Large intestine (tissue), 12 donors: ENCODE measurements at places on chromosomes 12 and 14. TPM values are rescaled to one million over a fixed set of nuclear protein-coding genes. Genes with fewer than 3 reads are reported as not detected.

The PPP4R4 gene
- 0.16 TPM for polyA plus RNA-seq

The RAB15 gene
- polyA plus RNA-seq: 22.8 TPM

DNA sequence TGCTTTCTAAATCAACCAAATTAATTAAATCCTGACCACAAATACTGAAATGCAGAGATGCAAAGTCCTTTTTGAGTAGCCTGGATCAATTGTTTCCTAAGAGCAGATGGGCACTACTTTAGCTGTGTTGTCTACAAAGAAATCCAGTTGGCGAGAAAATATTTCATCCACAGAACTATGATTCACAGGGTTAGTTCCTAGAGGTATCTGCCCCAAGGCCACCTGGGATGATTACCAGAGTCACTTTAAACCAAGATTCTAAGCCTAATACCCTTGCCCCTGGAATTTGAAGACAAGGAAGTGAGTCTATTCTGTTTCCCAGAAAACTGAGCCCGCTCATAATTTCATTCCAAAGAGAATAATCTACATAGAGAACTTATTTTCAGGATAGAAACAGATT, 198.4 kb downstream of the PPM1H start:
- no peak for DNase-seq

- no peak for DNase-seq
Measured at GRCh38 chr12:3712209-3712992, 40.5 kb downstream of the CRACR2A start.

- DNase-seq: no peak
Measured at GRCh38 chr12:53951577-53952334, 2.9 kb upstream of the HOXC12 start.

The CLEC1A gene
- 2.5 TPM for polyA plus RNA-seq

The KRT2 gene
- polyA plus RNA-seq: 0.54 TPM

DNA sequence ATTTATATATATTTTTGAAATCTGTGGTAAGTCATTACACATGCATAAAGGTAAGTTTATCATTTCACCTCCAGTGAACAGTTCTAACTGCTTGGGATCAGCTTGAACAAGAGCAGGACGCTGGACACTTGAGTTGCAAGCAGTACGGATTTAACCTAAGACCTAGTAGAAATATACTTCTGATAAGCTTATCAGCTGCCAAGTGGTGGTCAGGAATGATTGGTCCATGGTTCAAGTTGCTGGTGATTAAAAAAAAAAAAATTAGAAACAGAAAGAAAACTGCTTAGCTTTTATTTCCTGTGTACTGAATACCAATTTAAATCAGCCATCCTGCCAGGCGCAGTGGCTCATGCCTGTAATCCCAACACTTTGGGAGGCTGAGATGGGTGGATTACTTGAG, 88.6 kb downstream of the AEBP2 start:
- peak; percentile 9 for DNase-seq

DNA sequence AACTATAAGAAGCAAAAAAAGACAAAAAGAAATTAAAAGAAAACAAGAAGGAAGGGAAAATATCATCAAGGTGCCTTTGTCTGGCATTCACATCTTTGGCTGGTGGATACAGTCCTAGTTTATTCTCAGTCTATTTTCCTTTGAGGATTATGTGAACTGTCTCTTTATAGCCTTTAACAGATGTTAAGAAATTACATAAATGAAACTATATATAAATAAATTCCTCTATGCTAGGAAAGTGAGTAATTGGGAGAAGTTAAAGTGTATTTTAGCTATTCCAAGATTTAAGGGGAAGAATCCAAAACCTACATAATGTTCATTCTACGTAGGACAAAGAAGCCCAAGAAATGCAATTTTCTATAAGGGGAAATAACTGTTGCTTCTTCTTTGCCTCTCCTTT, 316.3 kb downstream of the ADAMTS20 start:
- no peak for DNase-seq

GRCh38 chr12:113757221-113758002, 208.7 kb downstream of the RBM19 start:
- no peak for DNase-seq

The ADIPOR2 gene
- polyA plus RNA-seq: 52.7 TPM

The FAM90A1 gene
- polyA plus RNA-seq: 0.91 TPM

DNA sequence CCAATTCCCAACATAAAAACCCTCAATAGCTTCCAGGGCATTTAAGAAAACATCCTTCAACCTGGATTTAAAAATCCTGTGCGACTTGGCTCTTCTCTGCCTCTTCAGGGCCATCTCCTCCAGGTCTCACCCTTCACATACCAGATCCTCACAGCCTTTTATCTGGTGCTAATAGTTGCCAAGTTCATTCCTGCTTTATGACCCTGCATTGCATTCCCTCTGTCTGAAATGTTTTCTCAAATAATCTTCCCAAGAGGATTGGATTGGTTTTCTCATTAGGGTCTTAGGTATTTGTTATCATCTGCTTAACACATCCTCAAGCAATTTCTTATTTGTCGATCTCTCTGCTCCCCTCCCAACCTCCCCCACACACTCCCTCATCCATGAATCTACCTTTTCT, 832.0 kb downstream of the GALC start:
- no peak for DNase-seq

- no peak for DNase-seq
Measured at GRCh38 chr12:111436811-111437210, 31.1 kb downstream of the SH2B3 start.

The KIF26A gene
- 8.8 TPM for polyA plus RNA-seq

DNA sequence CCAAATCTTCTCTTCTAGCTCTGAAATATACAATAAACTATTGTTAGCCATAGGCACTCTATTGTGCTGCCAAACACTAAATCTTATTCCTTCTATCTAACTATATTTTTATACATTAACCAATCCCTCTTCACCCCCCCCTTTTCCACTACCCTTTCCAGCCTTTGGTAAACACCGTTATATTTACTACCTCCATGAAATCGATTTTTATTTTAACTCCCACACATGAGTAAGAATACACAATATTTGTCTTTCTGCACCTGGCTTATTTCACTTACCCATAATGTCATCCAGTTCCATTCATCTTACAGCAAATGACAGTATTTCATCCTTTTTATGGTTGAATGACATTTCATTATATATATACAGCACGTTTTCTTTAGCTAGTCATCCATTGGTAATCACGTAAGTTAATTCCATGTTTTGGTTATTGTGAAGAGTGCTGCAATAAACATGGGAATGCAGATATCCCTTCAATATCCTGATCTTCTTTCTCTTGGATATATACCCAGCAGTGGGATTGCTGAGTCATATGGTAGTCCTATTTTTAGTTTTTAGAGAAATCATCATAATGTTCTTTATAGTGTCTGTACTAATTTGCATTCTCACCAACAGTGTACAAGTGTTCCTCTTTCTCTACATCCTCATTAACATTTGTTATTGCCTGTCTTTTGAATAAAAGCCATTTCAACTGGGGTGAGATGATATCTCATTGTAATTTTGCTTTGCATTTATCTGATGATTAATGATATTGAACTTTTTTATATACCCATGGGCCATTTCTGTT, 34.2 kb upstream of the PLBD1 start:
- no peak for DNase-seq

- DNase-seq: no peak
Measured at GRCh38 chr12:66529934-66530333, 148.9 kb downstream of the GRIP1 start.

- no peak for DNase-seq
Measured at GRCh38 chr14:65821224-65821753, 408.8 kb downstream of the FUT8 start.

DNA sequence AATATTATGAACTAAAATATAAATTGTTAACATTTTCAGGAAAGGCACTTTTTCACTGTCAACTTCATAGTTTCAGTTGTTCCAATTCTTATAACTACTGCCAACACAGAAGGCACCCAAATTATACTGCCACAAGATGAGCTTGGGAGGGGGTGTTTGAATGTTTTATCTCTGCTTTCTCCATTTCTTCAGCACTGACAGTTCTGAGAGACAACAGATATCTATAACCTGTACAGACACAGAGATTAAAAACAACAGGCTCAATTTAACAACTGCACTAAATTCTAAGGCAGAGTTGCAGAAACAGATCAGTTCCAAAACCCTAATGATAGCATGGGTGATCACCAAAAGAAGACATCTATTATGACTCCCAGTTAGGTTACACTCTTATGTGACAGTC, 12.8 kb downstream of the SCAF11 start:
- no peak for DNase-seq

DNA sequence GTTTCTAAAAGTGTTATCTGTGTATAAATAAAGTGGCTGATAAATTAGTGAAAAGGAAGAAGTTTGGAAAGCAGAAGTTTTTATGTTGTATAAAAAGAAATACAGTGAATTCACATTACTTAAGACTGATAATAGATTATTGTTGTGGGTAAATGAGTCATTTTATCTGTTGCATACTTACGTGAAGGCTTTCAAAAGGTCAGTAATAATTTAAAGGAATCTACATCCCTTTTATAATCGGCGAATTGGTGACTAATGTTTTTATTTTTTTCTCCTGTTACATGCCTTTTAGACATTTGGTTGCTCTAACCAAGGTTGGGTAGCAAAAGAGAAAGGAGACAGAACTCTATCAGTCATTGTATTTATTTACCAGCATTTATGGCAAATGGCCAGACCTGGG, 155.9 kb downstream of the SLC41A2 start:
- DNase-seq: no peak

The SLC11A2 gene
- polyA plus RNA-seq: 73.1 TPM

The SDR9C7 gene
- polyA plus RNA-seq: 0.03 TPM

The SLC2A14 gene
- 0.55 TPM for polyA plus RNA-seq

The SLC25A47 gene
- polyA plus RNA-seq: 0.37 TPM

DNA sequence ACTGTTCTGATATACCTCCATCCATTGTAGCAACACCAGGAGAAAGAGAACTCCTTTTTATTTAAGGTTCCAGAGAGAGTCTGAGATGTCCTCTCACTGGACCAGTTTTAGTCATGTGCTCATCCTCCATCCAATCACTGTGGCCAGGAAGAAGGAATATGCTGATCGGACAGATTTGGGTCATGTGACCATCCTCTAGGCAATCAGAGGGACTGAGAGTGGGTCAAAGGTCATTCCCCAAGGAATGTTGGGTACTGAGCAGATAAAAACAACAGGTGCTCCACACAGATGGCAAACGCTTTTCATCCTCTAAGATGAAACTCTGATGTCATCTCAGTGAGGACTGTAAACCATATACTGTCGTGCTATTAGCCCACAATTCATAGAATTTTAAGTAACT, 28.8 kb upstream of the RPH3A start:
- no peak for DNase-seq

The SLC5A8 gene
- polyA plus RNA-seq: 0.22 TPM

GRCh38 chr14:101508196-101508947, 52.9 kb upstream of the DIO3 start:
- no peak for DNase-seq

DNA sequence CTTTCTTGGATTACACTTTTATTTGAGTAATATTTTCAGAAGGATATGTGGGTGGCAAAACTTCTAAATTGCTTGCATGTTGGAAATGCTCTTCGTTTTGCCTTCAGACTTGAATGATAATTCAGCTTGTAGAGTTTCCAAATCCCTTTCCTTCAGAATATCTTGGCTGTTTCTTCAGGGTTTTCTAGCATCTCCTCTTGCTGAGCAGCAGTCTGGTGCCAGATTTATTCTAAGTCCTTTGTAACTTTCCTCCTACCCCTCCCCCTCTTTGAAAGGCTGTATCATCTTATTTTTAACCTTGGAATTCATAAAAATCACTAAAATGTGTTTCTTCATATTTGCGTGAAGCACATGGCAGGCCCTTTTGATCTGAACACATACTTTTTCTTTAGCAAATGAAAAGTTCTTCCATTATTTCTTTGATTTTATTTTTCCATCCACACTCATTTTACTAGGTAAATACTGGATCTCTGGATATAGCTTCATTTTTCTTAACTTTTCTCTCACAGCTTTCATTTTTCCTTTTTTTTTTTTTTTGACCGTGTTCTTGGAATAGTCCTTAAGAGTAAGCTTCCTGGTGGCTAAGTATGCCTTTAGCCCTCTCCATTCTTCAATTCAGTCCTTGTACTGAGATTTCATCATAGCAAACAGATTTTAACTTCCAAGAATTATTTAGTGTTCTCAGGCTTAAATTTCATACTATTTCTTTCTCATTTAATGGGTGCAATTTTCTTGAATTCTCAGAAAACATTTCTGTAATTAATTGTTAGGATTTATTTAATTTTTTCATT, 102.0 kb downstream of the SLC38A4 start:
- no peak for DNase-seq

- no peak for DNase-seq
Measured at GRCh38 chr12:76799362-76799761, 35.4 kb downstream of the ZDHHC17 start.
